ENCODE measurements at places on chromosomes 2 and 18.

- no peak for DNase-seq
Measured at GRCh38 chr2:174078275-174078674, 113.1 kb upstream of the SP3 start.

DNA sequence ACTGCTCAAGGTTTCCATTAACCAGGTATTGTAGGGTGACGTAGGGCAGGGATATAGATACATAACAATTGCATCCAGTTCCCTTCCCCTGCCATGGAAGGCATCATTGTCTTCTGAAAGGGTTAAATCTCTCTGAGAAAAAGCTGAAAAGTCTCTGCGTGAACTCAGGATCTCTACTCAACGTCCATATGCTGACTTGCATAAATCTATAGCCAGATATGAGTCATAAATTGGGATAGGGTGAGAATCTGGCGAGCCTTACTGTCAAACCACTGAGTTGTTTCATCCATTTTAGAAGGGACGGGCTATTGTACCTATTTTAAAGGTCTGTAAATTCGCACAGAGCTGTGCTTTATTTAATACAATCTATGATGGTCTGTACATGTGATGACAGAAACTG is 258.3 kb downstream of the L3MBTL4 start:
- no peak for DNase-seq

- no peak for DNase-seq
Measured at GRCh38 chr18:75478996-75479880, 51.7 kb upstream of the SMIM21 start.

- DNase-seq = no peak
Measured at GRCh38 chr2:216646116-216646515, 12.9 kb downstream of the IGFBP2 start.

DNA sequence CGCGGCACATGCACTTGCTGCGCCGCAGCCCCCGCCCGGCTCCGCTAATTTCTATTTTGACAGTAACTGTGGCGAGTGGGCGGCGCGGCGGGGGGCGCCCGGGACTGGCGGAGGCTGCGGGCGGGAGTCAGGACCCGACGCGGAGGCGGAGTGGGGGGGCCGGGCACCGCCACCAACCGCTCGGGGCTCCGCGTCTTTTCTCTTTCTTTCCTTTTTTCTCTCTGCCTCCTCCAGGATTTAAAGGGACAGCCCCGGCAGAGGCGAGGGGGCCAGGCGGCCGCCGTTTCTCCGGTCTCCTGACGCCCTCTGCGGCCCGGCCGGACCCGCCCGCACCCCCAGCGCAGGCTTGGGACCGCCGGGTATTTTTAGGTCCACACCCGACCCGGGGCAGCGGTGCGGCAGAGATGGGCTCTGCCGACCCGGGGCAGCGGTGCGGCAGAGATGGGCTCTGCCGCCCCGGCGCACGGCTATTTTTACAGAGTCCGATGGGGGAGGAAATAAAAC is 460 bp upstream of the ZBTB7C start:
- DNase-seq = no peak

DNA sequence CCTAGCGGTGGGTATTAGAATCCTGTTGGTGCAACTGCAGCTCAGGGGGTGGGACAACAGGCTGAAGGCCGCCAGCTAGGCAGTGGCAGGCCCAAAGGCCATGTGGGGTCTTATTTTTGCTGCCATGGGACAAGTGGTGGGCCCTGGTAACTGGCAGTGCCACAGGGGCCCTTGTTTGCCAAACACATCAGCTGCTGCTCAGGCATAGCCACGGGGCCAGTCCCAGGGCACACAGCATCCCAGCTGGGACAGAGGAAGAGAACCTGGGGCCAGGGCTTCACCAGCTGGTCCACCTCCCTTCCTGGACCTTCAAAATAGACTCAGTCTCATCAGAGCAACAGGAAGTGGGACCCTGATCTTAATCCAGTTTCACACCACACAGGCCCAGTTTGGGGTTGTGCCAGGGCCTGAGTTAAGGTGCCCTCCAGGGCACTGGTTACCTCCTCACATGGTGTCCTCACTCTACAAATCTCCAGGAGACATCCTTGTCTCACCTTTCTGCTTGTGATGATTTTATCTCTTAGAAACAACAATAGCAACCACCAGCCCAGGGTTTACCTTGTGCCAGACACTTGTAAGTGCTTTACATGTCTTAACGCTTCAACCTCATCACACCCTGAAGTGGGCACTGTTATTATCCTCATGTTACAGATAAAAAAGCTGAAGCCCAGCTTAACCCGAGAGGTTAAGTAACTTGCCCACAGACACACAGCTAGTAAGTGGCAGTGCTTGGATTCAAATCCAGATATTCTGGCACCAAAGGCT is 98.5 kb downstream of the GYPC start:
- DNase-seq = no peak

Measured in T-helper 9 cell (primary cell).